Choroid plexus epithelial cell (primary cell): ENCODE measurements at places on chromosomes 16 and 17.

- DNase-seq, result peak; percentile 74
Measured at GRCh38 chr16:65666132-65666941, 544.5 kb upstream of the CDH11 start.

DNA sequence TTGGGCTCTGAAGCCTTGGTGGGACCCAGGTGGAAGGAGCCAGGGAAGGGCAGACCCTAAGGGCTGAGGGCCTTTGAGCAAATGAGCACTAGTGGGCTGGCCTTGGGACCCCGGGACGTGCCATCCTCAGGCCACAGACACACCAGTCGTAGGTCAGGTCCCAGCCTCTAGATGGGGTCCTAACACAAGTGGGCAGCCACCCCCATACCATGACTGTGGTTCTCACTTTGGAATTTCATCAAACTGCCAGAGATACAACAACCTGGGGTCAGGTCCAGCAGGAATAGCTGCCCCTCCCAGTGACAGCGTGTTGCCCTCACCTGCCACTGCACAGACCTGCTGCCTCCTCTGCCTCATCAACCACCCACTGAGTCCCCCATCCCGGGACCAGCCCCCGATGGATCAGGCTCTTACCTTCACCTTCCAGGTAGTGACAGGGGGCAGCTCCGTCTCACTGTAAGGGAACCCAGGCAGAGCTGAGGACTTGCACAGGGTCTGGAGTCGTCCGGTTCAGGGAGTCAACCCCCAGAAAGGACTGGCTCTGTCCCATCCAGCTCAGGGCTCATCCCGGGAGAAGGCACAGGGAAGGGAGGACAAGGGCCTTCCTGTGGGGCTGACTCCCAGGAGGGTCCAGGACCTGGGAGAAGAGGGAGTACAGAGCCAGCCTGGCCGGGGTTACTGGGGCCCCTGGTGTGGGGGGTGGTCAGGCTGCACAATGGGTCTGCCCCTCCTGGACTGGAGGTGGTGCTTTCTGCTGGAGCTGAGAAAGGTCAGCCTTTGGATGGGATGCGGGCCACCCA is 40.0 kb downstream of the LGALS9 start:
- DNase-seq, result no peak

- no peak for DNase-seq
Measured at GRCh38 chr17:5610956-5611355, 26.6 kb upstream of the NLRP1 start.

- DNase-seq, result no peak
Measured at GRCh38 chr17:64332502-64332901, 58.2 kb downstream of the PECAM1 start.

DNA sequence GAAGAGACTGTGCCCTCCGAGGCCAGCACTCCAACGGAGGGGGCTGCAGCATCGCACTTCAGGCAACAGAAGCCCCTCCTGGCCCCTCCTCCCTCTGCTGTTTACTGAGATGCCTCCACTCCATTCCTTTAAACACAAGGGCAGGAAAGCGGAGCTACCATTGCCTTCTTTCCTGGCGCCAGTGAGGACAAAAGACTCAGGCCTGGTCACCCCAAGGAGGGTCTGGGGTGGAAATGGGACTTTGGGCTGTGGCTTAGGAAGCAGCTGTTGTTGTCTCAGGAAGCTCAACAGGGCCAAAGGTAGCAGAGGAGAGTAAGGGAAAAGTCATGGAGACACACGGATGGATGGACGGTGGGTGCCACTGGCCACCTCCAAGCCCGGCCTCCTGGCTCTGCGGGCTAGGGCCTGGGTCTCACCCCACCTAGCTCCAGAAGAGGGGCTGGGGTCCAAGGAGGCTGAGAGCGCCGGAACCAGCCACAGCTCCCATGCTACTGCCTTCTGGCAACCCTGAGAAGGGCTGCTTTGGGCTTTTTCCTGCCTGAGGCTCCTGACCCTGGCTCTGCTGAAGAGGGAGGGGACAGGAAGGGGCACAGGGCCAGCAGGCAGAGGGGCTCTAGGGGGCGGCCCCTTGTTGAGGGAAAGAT is 11.1 kb downstream of the CD300LG start:
- DNase-seq, result no peak

DNA sequence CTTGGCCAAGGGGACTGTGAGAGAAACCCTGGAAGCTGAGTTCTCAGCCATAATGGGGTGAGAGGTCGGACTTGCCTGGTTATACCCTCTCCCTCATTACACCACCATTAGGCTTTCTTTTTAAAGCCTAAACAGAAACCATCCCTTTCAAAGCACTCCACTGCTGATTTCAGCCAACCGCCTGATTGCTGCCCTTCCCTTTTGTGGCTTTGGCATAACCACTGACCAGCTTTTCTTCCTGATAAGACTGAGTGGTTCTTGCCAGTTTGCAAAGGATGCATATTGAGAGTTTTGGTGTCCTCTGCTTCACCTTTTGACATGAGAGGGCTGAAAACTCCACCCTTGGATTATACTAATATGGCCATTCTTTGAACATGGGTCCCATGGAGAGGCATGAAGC is 308.2 kb upstream of the GOT2 start:
- no peak for DNase-seq

GRCh38 chr16:50099957-50100648 is 34.3 kb downstream of the HEATR3 start:
- DNase-seq, result no peak

- DNase-seq, result no peak
Measured at GRCh38 chr16:55169780-55170179, 154.2 kb upstream of the IRX6 start.
